SK-N-SH (cell line): ENCODE measurements at places on chromosomes 6 and 20. TPM values are rescaled to one million over a fixed set of nuclear protein-coding genes. Genes with fewer than 3 reads are reported as not detected.
A peak's percentile ranks its signal among the peaks of the same experiment; 100 is the strongest.

HCK gene
- polyA plus RNA-seq: not detected in 2 replicates

TUBB2B gene
- polyA plus RNA-seq: 161 and 162 TPM in 2 replicates

DNA sequence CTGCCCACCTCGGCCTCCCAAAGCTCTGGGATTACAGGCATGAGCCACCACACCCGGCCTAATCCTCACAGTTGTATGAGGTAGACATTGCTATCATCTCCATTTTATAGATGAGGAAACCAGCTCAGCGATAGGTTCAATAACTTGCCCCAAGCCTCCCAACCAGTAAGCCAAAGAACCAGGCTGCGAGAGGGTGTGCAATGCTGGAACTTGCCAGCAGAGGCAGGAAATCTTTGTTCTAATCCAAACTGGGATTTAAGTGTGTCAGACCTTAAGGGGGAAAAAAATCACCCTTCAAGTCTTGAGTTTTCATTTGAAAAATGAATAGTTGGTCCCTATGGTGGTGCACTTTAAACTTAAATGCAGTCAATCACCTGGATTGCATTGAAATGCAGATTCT is 20.1 kb upstream of the RNGTT start:
- peak; percentile 27 for DNase-seq
- no peak overlapping the region for H3K27ac ChIP-seq
- H3K4me3 ChIP-seq: no peak overlapping the region
- H3K4me1 ChIP-seq: no peaks in the 10 kb centered on the region
- no peaks in the 10 kb centered on the region for H3K36me3 ChIP-seq
- no peaks in the 10 kb centered on the region for H3K27me3 ChIP-seq

- H3K4me1 ChIP-seq: no peaks in the 10 kb centered on the region
- H3K4me3 ChIP-seq: no peak overlapping the region
- no peaks in the 10 kb centered on the region for H3K36me3 ChIP-seq
Measured at GRCh38 chr6:10331334-10331968, 83.4 kb downstream of the TFAP2A start.

GRCh38 chr6:129498950-129499842 is 210.8 kb downstream of the ARHGAP18 start:
- H3K36me3 ChIP-seq: peaks cover 3% of the 10 kb centered on the region
- peaks cover 46% of the 10 kb centered on the region for H3K4me1 ChIP-seq
- peak overlapping the region; percentile 32; the same call in 1 of the 2 replicates for H3K4me3 ChIP-seq
- no peaks in the 10 kb centered on the region for H3K27me3 ChIP-seq

- no peaks in the 10 kb centered on the region for H3K36me3 ChIP-seq
- DNase-seq: no peak
- H3K27ac ChIP-seq: no peak overlapping the region
- no peak overlapping the region for H3K4me3 ChIP-seq
- peaks cover 4% of the 10 kb centered on the region; the same call in 1 of the 2 replicates for H3K4me1 ChIP-seq
Measured at GRCh38 chr20:62039738-62040137, 25.9 kb downstream of the TAF4 start.

DNA sequence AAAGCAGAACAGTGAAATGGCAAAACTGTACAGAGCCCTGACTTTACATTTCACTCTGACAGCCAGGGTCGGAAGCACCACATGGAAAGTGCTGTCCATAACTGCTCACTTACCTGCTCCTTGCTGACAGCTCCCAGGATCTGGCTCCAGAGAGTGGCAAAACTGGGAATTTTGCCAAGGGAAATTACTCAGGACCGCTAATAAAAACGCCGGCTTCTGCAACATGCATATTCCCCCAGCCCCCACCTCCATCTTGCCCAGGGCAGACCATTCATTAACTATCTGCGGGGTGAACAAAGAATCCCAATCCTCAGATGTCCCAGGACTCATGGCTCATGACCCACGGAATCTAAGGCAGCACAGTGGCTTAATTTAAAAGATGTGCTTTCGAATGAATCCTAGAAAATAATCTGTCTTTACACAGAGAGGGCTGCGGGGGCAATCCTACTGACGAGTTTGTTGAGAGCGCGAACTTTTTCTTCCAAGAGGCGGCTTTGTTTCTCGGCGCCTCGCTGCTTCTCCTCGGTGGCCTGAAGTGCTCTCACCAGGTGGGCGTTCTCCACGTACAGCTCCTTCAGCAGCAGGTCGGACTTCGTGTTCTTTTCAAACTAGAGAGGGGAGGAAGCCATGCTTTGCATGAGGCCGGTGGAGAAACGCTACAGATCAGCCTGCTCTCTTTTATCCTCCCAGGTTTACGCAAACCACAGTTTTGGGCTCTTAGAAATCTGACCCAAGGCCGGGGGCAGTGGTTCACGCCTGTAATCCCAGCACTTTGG is 45.8 kb downstream of the GINS1 start:
- peaks cover 17% of the 10 kb centered on the region for H3K36me3 ChIP-seq
- peak; percentile 77 for DNase-seq
- no peaks in the 10 kb centered on the region for H3K27me3 ChIP-seq
- no peak overlapping the region for H3K27ac ChIP-seq
- H3K4me1 ChIP-seq: peaks cover 9% of the 10 kb centered on the region; the same call in 1 of the 2 replicates

DNA sequence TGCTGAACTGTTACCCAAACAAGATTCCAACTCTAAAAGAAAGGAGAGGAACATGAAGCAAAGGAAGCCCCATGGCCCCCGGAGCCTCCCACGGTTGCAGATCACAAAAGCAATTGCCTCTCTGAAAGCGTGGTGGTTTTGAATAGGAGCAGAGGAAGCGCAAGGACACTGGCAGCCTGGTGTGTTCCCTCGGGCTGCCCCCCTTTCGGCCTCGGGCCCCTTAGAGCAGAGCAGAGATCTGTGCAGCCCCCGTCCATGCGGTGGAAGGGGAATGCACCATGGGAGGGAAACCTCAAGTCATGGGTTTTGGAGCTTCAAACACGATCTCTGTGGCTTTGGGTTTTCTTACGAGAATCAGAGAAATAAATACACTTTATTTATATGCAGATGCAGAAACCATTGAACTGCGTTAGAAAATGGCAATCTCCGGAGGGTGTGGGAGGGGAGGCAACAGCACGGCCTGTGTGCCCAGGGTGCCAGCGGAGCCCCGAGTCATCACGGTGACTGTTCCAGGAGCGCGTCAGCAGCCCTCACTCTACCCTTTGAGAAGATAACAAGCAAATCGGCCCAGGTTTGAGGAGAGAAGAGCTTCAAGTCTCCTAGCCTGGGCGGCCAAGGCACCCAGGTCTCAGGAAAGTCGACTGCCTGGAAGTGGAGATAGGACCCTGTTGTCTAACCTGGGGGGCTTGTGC is 20.5 kb downstream of the FOXF2 start:
- H3K36me3 ChIP-seq: no peaks in the 10 kb centered on the region
- H3K27me3 ChIP-seq: peaks cover 57% of the 10 kb centered on the region
- no peaks in the 10 kb centered on the region for H3K4me1 ChIP-seq
- H3K4me3 ChIP-seq: no peak overlapping the region
- H3K27ac ChIP-seq: no peak overlapping the region
- DNase-seq: no peak
